MCF 10A (cell line): ENCODE measurements at places on chromosomes 12 and 14. TPM values are rescaled to one million over a fixed set of nuclear protein-coding genes. Genes with fewer than 3 reads are reported as not detected.

The KRT84 gene
- total RNA-seq = not detected in 2 replicates

The OTUB2 gene
- 1.2 and 1.8 TPM in 2 replicates for total RNA-seq

The NGB gene
- total RNA-seq = not detected in 2 replicates

The KRT78 gene
- not detected in 2 replicates for total RNA-seq

The FAM181A gene
- total RNA-seq = not detected in 2 replicates

The RNASE1 gene
- total RNA-seq = not detected in 2 replicates

The NFE2 gene
- 0.40 and 0.64 TPM in 2 replicates for total RNA-seq

The CLEC6A gene
- total RNA-seq = not detected in 2 replicates

The CHPT1 gene
- 28.1 and 33.5 TPM in 2 replicates for total RNA-seq

DNA sequence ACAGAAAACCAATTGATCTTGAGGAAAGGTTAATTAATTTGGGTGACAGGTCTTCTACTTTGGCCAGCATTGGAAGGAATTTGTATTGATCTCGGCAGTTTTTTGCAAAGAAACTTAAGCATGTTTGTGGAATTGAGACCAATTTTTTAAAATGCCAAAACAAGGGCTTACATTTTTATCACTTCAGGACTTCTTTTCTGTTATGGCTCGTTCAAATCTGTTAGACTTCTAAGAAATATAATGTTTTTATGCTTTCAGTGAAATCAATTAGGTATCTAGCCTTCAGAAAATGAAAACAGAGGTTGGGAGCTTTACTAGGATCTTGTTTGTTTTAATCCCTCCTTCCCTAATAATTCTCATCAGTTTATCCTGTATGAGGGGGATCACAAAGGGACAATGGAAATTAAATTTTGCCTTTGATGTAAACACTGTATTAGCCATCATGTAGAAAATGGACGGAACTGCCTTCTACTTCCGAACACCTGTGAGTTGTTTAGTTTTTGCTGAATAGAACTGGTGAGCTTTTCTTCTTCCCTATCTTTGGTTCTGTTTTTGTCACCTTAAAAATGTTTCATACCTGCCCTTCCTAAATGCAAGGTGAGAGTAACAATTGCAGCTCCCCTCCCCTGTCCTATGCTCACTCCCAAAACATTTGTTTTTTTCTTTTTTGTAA, 7.8 kb downstream of the FOXA1 start:
- no peak for DNase-seq

DNA sequence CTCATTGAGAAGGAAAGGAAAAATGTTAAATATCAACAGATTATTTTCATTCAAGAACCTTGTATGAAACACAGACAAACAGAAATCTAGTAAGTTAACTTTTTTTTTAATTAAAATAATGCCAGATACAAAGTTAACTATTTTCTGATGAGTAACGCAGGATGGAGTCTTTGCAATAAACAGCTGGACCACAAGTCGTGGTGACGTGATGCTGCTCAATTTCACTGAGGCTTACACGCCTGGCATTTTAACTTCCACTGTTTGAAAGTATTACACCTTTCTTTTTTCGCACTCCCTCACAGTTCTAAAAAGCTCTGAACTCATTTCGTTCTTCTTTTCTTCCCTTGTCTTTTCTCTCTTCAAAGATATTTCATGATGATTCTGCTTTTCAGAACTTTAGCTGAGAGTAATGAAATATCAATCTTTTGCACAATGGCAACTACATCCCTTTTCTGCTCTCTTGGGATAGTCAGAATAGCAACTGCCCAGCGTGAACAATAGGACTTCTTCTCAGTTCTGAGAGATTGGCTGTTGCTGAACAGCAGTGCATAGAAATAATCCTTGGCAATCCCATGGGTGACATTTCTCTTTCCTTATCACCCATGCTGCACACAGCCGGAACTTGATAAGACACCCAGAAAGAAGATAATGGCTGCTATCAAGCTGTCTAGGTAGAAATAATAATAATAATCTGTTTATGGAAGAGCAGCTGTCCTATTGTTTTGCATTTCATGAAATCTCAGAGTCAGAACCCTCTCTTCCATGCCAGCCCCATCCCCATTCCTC, 160.5 kb downstream of the BTG1 start:
- no peak for DNase-seq

GRCh38 chr12:3751151-3752095, 1.5 kb downstream of the CRACR2A start:
- no peak for DNase-seq

DNA sequence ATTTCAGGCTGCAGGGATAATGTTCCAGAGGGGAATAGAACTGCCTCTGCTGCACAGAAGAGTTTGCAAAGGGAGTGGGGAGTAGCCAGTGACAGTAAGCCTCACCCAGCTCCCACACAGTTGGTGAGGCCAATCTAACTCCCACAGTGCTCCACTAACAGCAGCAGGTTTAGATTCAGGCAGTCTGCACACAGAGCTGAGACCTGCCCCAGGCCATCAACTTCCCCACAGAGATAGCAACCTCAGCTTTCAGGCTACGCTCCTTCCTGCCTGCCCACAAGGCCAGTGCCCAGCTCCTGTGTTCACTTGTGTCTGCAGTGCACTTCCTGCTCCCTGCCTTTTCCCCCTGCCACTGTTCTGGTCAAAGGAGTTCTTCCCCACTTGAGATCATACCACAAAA, 107.5 kb downstream of the TBC1D30 start:
- DNase-seq = no peak

DNA sequence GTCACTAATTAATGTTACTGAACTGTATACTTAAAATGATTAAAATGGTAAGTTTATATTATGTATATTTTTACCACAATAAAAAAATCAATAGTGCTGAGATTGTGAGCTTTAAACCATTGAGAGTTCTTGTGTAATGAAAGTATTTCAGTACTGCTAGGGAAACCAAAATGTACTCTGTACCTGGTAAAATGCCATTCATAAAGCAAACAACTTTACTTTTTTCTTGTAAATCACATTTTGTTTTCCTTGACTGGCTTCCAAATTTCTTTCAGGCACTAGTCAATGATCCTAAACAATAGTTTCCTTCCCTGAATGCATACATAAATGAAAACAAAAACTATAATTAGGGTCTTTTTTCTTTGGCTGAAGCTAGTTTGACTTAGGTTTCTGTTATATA, 29.4 kb upstream of the SNRPF start:
- DNase-seq = no peak

DNA sequence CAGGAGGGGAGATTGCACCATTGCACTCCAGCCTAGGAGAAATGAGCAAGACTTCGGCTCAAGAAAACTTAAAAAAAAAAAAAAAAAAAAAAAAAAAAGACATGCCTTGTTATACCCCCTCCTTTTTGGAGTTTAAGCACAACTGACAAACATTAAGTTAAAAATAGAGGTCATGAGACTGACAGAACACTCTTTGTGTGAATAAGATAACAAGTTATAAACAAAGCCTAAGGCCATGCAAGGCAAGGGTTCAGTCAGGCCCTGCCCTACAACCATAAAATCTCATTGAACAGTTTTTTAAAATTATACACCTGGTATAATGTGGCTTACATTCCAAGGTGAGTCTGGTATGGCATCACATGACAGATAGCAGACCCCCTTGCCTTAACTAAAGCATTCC, 39.3 kb downstream of the TSPAN19 start:
- DNase-seq = no peak

- no peak for DNase-seq
Observed at GRCh38 chr14:28321475-28322244, 444.9 kb upstream of the FOXG1 start.
